ENCODE measurements at places on chromosomes 5 and 9.

- DNase-seq, result no peak
These were observed 472.3 kb downstream of the HINT1 start for GRCh38 chr5:130692770-130693169.

DNA sequence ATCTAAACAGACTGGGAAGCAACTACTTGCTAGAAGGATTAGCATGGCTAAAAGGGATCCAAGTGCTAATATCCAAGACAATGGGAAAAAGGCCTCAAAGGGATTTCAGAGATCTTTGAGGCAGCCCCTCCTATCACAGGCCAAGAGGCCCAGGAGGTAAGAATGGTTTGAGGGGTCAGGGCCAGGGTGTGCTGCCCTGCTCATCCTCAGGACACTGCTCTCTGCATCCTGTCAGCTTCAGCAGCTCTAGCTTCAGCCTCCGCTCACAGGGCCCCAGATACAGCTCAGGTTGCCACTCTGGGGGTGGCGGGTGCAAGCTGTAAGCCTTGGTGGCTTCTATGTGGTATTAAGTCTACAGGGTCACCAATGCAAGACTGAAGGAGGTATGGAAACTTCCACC is 278.7 kb downstream of the PARP8 start:
- DNase-seq, result no peak

DNA sequence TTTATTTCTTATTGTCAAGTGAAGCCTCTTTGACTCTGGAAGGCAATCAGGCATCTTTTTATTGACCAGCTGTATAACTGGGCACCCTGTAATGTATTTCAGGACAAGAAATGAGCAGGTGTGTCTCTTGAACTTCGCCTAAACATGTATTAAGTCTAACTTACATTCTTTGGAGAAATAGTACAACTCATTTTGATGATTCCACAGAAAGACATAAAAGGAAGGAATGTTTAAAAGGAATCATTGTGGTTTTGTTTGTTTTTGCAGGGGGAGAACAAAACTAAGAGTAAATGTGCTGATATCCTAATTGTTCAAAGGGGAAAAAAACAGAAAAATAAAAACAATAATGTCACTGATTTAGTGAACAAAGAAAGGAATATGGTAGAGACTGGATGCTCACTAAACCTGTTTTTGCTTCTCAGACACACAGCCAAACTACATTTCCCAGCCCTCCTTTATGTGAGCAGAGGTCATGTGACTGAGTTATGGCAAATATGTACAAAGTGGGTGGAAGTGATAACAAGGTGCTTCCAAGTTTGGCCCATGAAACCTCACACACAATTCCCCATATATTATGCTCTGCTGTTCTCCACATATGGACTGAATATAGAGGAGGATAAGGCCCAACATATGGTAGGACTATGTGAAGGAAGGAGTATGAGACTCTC is 150.6 kb upstream of the ACOT12 start:
- no peak for DNase-seq

- no peak for DNase-seq
These were observed 14.5 kb downstream of the DOCK2 start for GRCh38 chr5:169651526-169651925.

DNA sequence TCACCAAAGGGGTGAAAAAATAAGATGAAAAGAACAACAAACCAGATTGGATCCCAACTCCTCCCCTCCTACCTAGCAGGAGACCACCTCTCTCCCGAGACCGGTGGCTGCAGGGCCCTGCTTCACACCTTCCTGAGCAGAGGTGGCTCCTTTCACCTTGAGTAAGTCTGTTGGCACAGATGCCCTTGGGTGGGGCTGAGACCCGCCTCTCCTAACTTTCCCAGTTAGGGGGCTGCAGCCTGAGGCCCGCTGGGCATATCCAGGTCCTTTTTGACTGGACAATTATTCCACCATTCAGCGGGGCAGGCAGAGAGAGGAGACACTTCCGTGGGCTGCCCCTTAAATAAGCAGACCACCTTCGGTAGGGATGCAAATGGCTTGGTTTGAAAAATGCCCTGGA is 1.3 kb downstream of the SLC25A48 start:
- DNase-seq, result no peak

DNA sequence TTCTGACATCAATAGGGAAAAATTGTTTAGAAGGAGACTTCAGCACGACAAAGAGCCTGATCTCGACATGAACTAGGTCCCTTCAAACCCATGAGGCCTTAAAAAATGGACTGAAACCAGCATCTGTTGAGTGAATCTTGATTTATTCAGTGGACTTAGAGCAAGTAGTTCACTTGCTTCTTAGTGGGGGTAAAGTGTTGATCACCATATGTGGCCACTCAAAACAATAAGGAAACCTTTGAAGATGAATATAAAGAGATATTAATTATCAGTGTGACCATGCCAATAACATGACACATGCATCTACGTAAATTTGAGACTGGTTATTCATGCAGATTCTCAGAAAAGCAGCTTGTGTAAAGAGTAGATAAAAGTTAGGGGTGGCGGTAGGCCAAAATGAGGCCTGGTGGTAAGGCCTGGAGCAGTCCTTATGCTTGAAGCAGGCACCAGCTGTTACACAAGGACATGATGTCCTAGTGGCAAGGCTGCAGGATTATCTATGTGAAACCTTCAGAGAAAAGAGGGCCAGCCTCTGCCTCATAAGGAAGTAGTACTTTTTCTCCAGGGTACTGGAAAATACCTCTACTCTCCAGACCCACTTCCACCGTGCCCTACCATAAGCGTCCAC is 61.3 kb downstream of the S1PR3 start:
- no peak for DNase-seq

DNA sequence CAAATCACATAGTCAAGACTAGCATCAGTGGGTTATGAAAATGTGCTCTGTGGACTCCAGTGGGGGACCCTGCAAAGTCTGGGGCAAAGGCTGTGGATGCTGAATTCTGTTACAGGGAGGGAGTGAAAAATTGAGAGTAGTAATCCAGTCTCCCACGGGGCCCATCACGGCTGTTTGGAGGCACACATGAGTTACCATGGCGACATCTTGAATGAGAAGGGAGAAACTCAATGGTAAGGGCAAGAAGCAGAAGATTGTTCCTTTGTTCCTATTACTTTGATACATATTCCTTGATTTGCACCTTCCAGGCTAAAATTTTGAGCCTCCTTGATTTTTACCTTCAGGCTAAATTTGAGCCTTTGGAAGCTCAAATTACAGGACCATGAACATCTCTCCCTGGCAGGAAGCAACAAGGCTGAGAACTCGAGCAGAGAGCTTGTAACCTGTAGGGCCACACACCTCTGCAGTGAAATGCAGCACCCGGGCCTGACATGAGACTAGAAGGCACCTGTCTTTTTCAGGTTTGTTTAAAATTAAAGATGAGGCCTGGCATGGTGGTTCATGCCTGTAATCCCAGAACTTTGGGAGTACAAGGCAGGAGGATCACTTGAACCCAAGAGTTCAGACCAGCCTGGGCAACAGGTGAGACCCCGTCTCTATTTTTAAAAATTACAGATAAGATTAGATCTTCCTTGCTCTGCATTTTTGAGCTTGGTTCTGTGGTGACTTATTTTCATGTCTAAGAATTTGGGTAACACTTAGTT is 31.0 kb upstream of the ZFR start:
- DNase-seq, result no peak

- DNase-seq, result no peak
These were observed 242.9 kb downstream of the CSNK1G3 start for GRCh38 chr5:123754908-123755307.

DNA sequence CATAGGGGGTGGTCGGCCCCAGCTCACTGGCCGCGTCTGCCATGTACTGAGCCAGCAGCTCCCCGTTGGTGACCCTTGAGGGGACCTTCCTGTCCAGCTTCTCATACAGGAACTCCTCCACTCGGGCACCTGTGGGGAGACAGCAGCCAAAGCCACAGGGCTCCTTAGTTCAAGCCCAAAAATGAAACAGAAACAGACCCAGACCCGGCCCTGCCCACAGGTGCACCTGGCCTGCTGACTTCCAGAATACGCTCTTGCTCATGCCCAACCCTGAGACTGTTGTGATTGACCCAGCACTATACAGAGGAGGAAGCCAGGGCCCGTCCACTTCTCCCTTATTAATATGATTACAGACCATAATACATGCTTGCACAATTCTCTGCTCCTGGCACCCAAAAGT is 7.0 kb downstream of the SH3GLB2 start:
- DNase-seq, result no peak

- no peak for DNase-seq
These were observed 41.0 kb downstream of the CCNJL start for GRCh38 chr5:160271396-160271795.

DNA sequence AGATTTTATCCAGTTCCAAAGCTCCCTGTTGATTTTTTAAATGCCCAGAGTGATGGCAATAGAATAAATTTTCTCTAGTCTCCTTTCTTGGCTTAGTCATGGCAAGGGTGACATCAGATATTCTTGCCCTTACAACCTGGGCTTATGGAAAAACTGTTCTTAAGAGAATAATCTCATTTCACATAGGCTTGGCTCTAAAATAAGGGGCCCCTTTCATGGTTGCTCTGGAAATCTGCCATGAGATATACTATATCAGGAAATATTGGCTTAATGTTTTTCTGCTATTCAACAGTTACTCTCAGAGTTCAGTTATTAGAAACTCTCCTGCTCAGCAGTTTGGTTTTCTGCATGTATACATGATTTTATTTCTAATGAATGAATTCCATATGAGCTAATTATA is 7.8 kb downstream of the HMHB1 start:
- no peak for DNase-seq

- DNase-seq, result no peak
These were observed 12.5 kb downstream of the SEC61B start for GRCh38 chr9:99234618-99235017.

GRCh38 chr9:87594194-87594593 is 96.5 kb downstream of the DAPK1 start:
- DNase-seq, result no peak

DNA sequence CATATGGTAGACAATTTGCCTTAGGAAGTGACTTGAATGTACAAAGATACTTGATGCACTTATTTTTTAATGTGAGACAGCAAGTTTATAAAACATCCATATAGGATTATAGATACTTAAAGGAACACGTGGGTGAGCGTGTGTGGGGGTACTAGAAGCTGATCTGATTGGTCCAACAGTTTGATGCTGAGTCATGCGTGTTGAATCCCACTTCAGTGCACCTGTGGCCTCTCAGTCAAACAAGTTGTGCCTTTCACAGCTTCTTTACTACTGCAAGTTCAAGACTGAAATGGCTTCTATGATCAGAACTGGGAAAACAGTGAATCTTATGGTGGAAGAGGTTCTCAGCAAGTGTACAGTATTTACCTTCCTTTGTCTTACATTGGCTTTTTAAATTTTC is 98.9 kb downstream of the MAP1B start:
- no peak for DNase-seq

DNA sequence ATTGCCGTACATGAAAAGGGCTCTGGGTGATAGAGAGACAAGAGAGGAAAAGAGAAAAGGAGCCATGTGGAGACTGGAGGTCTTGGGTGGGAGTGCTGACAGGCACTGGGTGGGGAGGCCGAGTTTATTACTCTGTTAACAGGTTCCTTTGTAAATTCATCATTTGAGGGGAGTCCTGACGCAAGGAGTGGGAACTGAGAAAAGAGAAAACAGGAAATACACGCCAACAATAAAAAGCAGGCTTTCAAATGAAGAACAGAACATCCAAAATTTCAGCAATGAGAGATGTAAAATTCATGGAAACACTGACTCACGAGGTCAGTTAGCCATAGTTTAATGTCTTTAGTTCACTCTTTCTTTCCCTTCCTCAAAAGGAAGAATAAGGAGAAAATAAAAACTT is 342.8 kb downstream of the TMEM167A start:
- no peak for DNase-seq

GRCh38 chr9:89435071-89435823 is 62.7 kb downstream of the SEMA4D start:
- DNase-seq, result no peak

GRCh38 chr5:80146046-80146445 is 109.8 kb downstream of the SERINC5 start:
- no peak for DNase-seq

- DNase-seq, result no peak
These were observed 50.8 kb upstream of the IRX4 start for GRCh38 chr5:1933364-1934055.

DNA sequence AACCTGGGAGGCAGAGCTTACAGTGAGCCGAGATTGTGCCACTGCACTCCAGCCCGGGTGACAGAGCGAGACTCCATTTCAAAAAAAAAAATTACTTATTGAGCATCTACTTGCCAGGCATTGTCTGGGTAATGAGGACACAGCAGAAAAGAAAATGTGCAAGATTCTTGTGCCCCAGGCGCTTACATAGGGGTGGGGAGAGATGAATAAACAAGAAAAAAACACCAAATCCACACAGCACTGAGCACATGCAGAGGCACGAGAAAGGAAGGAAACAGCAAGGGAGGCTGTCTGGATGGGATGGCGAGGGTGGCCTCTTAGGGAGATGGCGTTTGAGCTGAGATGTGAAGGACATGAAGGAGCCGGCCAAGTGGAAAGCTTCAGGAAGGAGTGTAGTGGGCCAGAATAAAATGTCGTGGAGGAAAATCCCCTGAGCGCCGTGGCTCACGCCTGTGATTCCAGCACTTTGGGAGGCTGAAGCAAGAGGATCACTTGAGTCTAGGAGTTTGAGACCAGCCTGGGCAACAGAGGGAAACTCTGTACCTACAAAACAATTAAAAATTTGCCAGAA is 13.9 kb downstream of the DYNC2I2 start:
- DNase-seq, result no peak

DNA sequence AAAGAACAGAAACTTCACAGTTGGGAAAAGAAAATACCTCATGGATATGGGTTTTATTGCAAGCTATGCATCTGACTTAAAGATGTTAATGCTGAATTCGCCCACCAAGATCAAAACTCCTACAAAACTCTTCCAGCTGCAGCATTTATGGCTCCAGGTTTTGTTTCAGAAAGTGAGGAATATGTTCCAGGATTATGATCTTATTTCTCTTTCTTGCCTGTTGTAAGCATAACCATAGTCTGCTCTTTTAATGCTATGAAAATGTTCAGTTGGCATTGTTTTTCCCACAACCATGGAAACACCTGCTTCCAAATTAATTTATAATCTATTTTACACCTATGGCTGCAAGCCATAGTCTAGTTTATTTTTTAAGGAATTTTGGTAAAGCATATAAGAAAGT is 34.9 kb upstream of the FST start:
- no peak for DNase-seq

DNA sequence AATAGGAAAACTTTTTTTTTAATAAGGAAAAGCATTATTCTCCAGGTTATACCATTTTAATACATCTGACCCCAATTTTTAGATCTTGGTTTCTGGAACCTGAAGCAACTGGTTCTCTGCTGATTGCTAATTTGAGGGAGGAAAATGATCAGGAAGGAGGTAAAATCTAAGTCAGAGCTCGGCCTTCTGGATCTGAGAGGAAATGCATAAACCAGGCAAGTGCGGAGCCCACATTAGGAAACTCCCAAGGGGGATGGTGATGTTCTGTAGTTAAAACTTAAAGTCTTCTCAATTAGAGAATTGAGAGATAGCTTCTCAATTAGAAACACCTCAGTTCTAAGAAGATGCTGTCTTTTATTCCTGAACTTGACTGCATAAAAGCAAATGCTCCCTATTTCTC is 113.5 kb downstream of the TSSK1B start:
- DNase-seq, result no peak

- no peak for DNase-seq
These were observed 29.6 kb downstream of the MAML1 start for GRCh38 chr5:179762079-179762780.
